Activated naive CD8-positive, alpha-beta T cell treated with anti-CD3 and anti-CD28 coated beads, Interleukin-2, amount 10 ng/mL, durations not matched to agents 7 days and 5 days (primary cell): ENCODE measurements at places on chromosomes 7 and 10. TPM values are rescaled to one million over a fixed set of nuclear protein-coding genes. Genes with fewer than 3 reads are reported as not detected.

- DNase-seq = no peak
Observed at GRCh38 chr10:121091961-121092719, 241.0 kb downstream of the WDR11 start.

GRCh38 chr7:98400542-98401340, at the start of gene BAIAP2L1:
BAIAP2L1 (minus strand) TSS chr7:98401090; CDS start chr7:98400852, 238 bp downstream.
- DNase-seq = peak; percentile 93

KDM7A gene
- total RNA-seq = 21.2 TPM

DNA sequence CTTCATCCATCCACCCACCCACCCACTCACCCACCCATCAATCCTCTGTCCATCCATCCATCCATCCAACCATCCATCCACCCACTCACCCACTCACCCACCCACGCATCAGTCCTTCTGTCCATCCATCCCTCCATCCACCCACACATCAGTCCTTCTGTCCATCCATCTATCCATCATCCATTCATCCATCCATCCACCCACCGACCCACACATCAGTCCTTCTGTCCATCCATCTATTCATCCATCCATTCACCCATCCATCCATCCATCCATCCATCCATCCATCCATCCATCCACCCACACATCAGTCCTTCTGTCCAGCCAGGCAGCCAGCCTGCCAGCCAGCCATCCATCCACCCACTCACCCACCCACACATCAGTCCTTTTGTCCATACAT, 15.8 kb upstream of the GRIFIN start:
- DNase-seq = no peak

DNA sequence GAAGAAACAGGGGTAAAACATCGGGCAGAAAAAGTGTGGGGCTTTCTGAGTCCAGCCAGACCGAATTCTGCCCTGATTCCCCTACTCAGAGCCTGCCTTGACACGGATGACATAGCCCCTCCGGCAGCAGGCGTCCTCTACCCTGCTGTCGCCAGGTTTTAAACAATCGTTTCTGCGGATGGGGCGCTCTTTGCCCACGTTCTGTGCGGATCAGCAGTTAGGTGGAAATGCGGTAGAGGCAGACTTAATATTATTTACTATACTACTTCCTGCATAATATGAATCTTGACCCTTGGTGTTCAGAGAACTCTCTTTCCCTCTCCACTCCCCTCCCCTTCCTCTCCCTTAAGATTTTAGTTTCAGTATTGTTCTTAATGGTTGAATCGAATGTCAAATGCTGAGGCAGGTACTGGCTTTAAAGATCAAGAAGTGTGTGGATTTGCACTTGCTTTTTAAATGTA, 2.4 kb downstream of the GATA3 start:
- DNase-seq = peak; percentile 63

DNA sequence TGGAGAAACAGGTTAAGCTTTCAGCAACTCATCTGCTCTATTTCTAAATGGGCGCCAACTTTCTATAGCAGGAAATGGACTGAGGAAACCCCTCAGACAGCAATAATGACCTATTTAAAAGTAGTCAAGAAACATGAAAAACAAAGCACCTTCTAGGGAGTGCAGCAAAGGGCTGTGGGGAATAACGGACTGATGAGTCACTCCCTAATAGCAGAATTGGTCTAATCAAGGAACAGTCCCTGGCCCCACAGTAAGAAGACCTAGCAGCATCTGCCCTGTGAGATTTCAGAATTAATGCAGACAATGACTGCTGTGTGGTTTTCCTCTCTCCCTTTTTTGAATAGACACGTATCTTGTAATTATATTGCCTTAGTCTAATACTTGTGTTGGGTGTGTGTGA, 602.9 kb downstream of the IPMK start:
- DNase-seq = no peak

DNA sequence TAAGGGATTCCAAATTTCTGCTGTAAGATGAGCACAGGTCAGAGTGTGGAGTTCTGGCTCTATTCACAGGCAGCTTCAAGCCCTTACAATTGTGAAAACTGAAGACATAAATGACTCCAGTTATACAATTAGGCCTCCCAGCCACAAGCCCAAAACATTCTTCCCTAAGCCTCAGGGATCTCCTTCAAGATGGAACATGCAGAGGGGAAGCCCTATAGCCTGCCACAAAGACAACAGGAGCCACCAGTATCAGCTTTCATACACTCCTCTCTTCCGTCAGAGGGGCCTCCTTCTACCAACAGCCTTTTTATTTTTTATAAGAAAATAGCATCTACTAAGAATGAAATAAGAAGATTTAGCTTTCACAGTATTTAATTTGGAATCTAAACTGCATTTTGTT, 46.5 kb downstream of the DLD start:
- no peak for DNase-seq

GRCh38 chr10:11178606-11179515, 161.2 kb downstream of the CELF2 start:
- peak; percentile 78 for DNase-seq

- DNase-seq = no peak
Observed at GRCh38 chr7:117019786-117020590, 66.7 kb downstream of the ST7 start.

LMTK2 gene
- 13.1 TPM for total RNA-seq

- no peak for DNase-seq
Observed at GRCh38 chr7:2279896-2280295, 34.3 kb downstream of the SNX8 start.

DNA sequence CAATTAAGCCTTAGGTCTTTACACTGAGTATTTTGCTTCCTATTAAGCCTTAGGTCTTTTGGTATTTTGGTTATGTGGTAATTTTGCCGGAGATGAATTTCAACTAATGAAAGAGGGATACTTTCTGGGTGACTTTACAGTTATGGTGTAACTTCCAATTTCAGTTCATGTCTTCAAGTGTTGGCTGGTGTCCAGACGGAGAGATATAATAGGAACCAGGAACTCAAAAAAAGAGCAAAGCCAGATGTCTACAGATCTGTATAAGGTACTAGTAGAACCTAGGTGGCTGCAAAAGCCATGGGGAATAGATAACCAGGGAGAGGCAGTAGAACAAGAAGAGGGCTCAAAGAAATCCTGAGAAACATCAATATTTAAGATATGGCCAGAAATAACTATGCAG, 12.3 kb downstream of the ERCC6 start:
- DNase-seq = no peak
